ENCODE measurements at places on chromosomes 4 and X.

DNA sequence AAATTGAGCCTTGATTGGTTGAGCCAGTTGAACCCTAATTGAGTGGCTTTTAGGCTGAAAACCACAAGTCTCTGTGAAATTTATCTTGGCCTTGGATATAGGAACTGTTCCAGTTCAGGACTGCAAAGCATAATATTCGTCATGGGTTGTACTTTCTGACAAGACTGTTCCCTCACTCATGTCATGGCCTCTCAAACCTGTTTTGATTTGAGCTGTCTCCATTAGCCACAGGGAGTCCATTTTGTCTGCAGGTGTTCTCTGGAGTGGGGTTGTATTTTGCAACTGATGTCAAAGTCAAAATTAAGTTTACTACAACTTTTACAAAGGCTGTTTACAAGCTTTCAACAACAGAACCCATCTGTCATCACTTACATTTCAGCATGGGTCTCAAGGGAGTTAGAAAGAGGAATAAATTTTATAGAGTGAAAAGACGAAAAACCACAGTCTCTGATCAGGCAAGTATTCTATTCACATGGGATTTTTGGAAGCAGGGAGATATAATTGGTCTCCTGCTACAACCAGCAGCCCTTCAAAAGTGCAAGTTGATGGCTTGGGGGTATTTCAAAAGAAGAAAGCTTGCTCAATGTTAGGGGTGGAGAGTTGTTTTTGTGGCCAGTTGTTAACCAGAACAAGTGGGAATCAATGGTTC lies 1716.3 kb downstream of the C4orf33 start:
- no peak for DNase-seq

GRCh38 chr4:112288455-112288854 lies 2.8 kb upstream of the TIFA start:
- no peak for DNase-seq

- no peak for DNase-seq
Observed at GRCh38 chr4:8402640-8403039, 37.9 kb downstream of the ACOX3 start.

DNA sequence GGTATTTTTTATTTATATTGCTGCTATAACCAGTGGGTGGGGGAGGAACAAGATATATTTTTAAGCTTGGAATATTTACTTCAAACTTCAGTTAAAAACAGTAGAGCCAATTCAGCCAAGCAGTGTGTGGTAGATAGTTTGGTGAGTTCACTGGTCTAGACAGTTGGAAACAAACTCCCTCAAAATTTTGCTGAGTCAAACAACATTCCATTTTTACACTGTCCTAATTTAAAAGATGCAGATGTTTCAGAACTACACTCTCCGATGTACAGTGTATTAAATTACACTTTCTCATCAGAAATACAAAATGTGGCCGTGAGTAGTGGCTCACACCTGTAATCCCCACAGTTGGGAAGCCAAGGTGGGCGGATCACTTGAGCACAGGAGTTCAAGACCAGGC lies 23.3 kb downstream of the PRKX start:
- no peak for DNase-seq

DNA sequence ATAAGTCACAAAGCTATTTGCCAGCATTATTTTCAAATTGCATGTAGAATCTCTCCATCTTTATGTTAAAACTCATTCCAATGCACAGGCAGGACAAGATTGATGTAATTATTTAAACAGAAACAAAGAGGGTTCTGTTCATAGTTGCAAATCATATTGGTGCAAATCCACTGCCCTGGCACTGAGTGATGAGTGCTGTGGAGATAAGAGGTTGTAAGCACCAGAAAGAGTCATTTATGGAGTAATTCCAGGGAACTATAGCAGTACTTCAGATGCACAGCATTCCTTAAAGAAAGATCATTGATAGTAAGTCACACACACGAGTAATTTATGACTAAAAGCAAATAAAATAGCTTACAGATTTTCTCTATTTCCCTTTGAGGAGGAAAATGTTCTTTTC lies 337.7 kb upstream of the CTSO start:
- DNase-seq, result no peak

- DNase-seq, result no peak
Observed at GRCh38 chrX:116435597-116435996, 809 bp upstream of the SLC6A14 start.

DNA sequence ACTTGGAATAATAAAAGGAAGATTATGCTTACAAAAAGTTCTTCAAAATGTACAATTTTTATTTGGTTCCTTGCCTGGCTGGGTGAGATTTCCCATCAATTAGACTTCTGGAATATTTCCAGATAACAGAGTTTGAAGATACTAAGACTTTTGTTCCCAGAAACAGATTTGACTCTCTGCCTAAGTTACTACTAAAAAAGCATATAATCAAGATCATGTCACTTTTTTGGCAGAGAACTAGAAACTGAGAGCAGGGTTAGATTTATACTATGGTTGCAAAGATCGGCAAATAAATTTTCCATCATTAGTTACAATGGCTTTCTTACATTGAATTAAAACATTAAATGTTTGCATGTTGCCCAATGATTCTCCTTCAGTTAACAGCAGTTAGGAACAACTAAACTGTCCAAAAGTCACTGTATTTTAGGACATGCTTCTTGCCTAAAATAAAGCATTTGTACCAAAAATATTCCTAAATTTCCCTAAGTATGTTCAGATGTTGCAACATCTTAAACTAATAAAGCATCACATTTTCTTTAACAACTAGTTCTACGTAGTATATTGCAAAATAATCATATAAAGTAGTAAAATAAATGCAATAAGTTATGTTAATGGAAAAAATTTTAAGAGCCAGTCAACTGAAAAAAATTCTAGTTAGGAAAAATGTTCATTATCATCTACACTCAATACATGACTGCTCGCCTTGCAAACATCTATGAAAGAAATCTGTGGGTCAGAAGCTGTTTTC lies 73.0 kb downstream of the SEC24D start:
- DNase-seq, result no peak

- peak; percentile 16 for DNase-seq
Observed at GRCh38 chr4:54082168-54082567, 17.8 kb upstream of the CHIC2 start.

DNA sequence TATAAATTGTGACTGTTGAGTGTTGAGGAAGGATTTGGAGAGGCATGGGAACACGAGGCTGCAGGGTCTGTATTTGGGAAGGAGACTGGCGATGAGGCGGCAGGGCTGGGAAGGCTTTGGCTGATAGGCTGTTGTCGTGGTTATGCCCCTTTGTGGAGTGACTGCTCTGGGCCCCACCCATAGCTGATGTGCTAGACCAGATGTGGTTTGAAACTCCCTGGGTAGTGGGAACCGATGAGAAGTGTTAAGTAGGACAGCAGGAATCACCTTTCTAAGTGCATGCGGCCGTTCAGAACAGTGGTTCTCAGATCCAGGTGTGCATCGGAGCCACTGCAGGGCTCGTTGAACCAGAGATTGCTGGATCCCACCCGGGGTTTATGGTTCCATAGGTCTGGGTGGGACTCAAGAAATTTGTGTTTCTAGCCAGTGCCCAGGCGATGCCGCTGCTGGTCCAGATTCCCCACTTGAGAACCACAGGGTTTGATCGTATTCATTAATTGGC lies 42.3 kb downstream of the TBC1D14 start:
- no peak for DNase-seq

DNA sequence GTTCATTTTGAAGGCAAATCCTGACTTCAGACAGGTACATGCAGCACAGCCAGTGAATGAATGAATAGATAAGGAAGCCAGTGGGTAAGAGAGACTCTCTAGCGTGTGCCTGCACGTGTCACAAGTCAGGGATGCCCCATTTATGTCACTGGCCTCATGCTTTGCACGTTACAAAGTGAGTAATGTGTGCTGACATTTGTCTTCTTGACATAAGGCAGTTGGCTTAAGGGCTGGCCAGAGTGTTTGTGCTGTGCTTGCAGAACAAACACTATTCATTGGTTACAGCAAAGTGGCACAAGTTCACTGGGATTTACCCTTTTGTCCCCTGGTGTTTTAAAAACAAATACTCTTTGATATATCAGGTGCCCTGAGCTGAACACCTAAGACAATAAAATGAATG lies 55.9 kb downstream of the CRMP1 start:
- DNase-seq, result peak; percentile 42

DNA sequence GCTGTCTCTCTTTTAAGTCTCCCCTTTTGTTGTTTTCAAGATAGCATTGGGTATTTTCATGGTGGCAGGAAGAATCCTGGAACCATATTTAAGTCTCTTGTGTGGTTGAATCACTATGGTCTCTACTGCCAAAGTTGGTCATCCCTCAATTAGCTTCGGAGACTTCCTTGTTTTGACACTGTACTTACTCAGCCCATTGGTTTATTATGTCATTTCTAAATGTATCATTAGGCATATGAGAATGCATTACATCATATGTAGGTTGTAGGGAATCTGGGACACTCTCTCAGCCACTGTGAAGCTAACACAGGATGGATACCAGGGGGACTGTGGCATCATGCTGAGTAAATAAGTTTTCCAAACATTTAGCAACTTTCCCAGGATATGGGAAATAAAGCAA lies 211.8 kb downstream of the DTHD1 start:
- no peak for DNase-seq

DNA sequence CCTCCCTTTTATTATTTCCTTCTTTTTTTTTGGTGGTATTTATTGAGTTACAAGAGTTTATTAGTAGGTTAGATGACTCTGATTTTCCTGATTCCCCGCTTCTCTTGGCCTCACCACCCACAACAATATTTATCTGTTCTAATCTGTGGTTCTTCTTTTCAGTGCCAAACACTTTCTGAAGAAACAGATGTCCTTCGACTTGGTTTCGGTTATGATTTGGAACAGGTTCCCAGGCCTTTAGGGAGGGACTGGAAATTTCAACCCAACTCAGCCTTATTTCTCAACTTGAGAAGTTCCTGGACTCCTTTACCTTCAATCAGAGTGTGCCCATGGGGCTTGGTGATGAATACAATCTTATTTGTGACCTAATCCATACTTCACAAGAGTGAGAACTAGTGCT lies 108.1 kb downstream of the UCHL1 start:
- DNase-seq, result no peak

DNA sequence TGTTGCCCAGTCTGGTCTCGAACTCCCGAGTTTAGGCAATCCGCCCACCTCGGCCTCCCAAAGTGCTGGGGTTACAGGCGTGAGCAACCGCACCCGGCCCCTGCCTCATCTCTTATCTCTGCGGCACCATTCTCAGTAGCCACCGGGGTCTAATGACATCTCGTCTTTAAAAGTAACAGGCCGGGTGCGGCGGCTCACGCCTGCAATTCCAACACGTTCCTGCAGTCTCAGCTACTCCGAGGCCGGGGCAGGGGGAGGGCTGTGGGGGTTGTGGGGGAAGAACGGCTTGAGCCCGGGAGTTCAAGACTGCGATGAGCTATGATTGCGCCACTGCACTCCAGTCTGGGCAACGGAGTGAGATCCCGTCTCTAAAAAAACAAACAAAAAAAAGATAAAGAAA lies 28.8 kb downstream of the ING2 start:
- DNase-seq, result no peak

GRCh38 chrX:22063284-22063683 lies 31.2 kb downstream of the PHEX start:
- DNase-seq, result no peak

- no peak for DNase-seq
Observed at GRCh38 chr4:76095568-76095967, 21.1 kb downstream of the ART3 start.

DNA sequence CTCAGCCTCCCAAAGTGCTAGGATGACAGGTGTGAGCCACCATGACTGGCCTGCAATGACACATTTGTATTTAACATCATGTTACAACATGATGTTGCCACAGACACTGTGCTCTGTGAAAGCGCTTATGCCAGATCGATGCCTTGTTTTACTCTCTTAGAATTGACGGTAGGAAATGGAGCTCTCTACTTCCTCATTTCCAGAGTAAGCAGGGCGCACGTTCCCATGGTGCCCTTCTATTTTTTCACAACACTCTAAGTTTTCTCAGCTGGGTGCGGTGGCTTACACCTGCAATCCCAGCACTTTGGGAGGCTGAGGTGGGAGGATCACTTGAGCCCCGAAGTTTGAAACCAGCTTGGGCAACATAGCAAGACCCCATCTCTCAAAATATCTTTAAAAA lies 60.7 kb upstream of the DHRSX start:
- DNase-seq, result no peak

GRCh38 chrX:148271263-148271662 lies 229.2 kb upstream of the AFF2 start:
- DNase-seq, result no peak

DNA sequence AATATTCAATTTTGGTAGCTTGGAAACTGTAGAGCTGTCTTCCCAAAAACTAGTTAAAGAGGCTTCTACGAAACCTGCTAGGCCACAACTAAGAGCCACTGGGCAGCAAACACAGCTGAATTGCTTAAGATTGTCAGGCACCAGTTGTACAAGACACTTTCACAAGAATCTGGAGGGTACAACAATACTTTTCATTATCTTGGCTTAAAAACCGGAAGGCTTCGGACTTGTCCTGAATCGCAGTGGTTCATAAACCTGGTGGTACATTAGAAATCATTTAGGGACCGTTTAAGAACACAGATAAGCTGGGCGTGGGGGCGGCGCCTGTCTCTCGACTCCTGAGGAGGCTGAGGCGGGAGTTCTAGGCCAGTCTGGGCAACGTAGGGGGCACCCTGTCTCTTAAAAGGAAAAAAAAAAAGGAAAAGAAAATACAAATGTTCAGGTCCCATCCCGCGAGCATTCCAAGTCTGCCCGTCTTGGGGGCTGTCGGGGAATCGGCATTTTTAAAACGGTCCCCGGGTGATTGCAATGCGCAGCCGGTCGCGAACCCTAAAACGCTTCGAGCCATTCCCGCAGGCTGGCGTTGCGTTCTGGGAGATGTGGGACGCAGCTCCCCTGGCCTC lies 763 bp downstream of the PYURF start:
- no peak for DNase-seq

- DNase-seq, result no peak
Observed at GRCh38 chr4:112813790-112814189, 176.8 kb downstream of the LARP7 start.

GRCh38 chr4:5267408-5267807 lies 216.1 kb downstream of the STK32B start:
- no peak for DNase-seq

DNA sequence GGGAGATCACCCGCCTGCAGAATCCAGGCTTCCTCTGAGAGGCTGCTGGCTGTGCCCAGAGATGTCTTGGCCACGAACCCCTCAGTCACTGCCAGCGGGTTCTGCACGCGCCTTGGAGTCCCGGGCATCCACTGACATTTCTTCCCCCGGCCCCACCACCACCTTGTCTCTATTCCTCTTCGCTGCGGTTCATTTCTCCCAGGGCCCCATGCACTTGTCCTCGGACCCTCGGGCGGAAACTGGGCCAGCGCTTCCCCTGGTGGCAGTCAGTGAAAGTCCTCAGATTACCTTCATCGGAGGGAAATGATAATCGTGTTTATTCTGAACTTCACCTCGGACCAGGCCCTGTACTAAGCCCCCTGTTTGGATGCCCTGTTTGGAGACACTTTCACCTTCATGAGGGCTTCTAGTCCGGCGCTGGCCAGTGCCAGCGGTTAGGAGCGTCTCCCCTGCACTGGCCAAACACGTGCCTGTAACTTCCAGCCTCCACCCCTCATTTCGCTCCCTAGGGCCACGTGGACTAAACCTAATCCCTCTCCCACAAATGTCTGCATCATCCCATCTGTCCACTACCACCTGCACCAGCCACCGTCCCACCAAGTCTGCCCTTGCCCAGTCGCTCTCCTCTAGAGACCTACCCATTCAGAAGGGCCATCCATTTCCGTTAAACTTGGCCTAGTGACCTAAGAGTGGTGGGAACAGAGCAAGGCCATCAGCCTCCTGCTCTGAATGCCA lies 82.0 kb downstream of the DCTD start:
- DNase-seq, result no peak

Measured in SHP77 (cell line).